ENCODE measurements at places on chromosomes 1 and 21. TPM values are rescaled to one million over a fixed set of nuclear protein-coding genes. Genes with fewer than 3 reads are reported as not detected.

ARMH1 gene
- total RNA-seq, result 4.0 TPM

PLEKHN1 gene
- total RNA-seq, result 1.3 TPM

- peaks cover 37% of the 10 kb centered on the region for H3K36me3 ChIP-seq
- DNase-seq, result no peak
- no peak overlapping the region for H3K27ac ChIP-seq
Observed at GRCh38 chr1:179300112-179300511, 6.5 kb downstream of the SOAT1 start.

CRYBG2 gene
- total RNA-seq, result 11.7 TPM

MFSD2A gene
- total RNA-seq, result 25.6 TPM

GRCh38 chr1:230821346-230821745 is 47.0 kb downstream of the C1orf198 start:
- H3K27me3 ChIP-seq, result no peaks in the 10 kb centered on the region
- peak; percentile 24 for DNase-seq
- no peak overlapping the region for H3K4me3 ChIP-seq

DNA sequence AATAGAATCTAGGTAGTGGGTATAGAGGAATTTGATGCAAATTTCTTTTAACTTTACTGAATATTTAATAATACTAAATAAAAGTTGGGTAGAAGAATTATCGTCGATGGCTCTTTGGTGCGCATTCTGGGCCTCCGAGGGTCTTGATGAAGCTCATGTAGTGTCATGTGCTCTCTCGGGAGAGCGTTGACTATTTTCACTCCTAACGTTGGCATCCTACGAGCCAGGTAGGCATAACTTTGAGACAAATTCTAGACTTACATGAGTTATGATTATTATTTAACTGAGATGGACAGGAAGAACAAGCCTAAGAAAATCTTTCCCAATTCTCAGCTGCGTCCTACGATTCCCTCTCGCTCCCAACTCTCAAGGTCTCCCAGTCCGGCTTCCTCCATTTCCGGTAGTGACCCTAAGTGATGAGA is 550 bp upstream of the PCAT6 start:
- H3K4me3 ChIP-seq, result peak overlapping the region; percentile 89
- peaks cover 3% of the 10 kb centered on the region for H3K4me1 ChIP-seq
- H3K36me3 ChIP-seq, result no peaks in the 10 kb centered on the region
- no peak for DNase-seq
- no peak overlapping the region for H3K27ac ChIP-seq

DNA sequence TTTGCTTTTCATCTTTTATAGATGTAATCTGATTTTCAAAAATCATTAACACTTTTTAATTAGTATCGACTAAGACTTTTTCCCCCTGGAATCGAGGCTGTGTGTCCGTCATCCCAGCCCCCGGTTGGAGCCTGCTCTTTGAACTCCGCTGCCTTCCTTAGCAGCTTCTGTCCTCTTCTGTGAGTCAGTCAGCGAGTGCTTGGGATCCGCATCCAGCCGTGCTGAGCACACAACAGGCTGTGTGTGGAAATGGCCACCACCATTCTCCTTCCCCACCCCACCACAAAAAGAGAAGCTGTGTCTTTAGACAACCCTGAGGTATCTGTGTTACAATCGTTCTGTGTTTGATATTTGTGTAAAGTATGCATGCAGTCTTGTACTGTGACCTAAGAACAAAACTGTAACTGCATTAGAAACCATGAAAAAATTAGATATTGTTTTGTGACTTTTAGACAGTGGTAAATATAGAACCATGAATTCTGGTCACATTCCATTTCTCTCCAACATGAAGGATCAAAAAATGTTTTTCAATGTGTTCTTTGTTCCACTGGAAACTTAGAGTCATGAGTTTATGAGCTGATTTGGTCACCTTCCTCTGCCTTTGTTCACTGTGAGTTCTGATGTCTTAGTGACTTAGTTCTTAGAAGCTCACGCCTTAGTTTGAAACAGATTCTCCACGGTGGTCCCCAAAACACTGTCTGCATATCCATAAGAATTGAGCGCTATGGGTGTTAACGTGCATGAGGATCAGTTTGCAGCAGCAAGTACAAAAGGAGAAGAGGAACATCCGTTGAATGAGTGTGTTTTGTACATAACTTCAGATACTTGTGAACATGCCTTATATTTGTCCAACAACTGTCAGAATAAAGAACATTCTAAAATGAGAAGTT is 64.7 kb downstream of the VPS26C start:
- H3K36me3 ChIP-seq, result peaks cover 80% of the 10 kb centered on the region
- DNase-seq, result no peak
- no peak overlapping the region for H3K4me3 ChIP-seq

- no peak overlapping the region for H3K27ac ChIP-seq
- no peaks in the 10 kb centered on the region for H3K36me3 ChIP-seq
- H3K27me3 ChIP-seq, result no peaks in the 10 kb centered on the region
- peak; percentile 25 for DNase-seq
- H3K4me1 ChIP-seq, result no peaks in the 10 kb centered on the region
Observed at GRCh38 chr1:47693115-47693514, 255.3 kb downstream of the FOXD2 start.

DNA sequence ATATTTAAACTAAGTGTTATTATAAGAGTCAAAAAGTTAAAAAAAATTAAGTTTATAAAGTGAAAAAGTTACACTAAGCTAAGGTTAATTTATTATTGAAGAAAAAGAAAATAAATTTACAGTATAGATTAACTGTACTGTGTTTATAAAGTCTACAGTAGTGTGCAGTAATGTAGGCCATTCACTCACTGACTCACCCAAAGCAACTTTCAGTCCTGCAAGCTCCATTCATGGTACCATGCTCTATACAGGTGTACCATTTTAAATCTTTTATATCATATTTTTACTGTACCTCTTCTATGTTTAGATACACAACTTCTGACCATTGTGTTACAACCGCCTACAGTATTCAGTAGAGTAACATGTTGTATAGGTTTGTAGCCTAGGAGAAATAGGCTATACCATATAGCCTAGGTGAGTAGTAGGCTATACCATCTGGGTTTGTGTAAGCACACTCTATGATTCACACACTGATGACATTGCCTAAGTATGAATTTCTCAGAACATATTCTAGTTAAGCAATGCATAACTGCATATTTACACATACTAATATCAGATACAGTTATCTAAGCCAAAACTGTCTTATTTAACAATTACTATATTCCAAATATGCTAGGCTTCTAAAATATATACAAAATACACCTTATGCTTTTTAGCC is 80.6 kb upstream of the GFI1 start:
- H3K4me3 ChIP-seq, result no peak overlapping the region
- no peak overlapping the region for H3K27ac ChIP-seq
- H3K27me3 ChIP-seq, result no peaks in the 10 kb centered on the region

PADI3 gene
- 0.18 TPM for total RNA-seq

DNA sequence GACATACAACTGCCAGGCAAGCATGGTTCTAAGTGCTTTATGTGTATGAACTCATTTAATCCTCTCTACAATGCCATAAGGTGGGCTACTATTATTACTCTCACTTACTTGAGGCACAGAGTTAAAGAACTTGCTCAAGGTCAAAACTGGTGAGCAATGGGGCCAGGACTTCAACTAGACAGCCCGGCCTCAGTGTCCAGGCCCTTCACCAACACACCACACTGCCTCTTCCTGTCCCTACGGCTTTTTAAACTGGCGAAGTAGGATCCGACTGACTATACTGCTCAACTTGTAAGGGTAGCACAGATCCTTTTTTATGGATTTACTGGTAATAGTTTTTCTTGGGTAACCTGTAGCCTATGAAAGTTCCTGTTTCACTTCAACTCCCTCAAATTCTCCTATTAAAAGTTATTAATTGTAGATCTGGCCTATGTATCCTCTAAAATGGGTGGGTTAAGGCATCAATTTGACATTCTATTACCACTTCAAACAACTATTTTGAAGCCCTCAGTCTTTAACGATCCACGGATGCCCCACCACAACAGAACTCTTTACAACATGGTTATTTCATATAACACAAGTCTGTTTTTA is 4.3 kb downstream of the ERRFI1 start:
- H3K4me3 ChIP-seq, result peak overlapping the region; percentile 97
- no peaks in the 10 kb centered on the region for H3K27me3 ChIP-seq
- peaks cover 14% of the 10 kb centered on the region for H3K4me1 ChIP-seq
- peaks cover 15% of the 10 kb centered on the region for H3K36me3 ChIP-seq

Measured in endodermal cell (in vitro differentiated cells).